ENCODE measurements at places on chromosomes 4 and X. TPM values are rescaled to one million over a fixed set of nuclear protein-coding genes. Genes with fewer than 3 reads are reported as not detected.

- peak; percentile 12 for DNase-seq
Observed at GRCh38 chr4:4418676-4419390, 31.9 kb downstream of the NSG1 start.

The IL2 gene
- not detected for total RNA-seq

GRCh38 chr4:183698909-183699308, 39.8 kb downstream of the TRAPPC11 start:
- no peak for DNase-seq

The MEPE gene
- total RNA-seq, result not detected

All from upper lobe of left lung (tissue), 6 donors.